ENCODE measurements at places on chromosomes 2 and 18.

- no peak for DNase-seq
Measured at GRCh38 chr2:127320067-127320466, 26.1 kb upstream of the ERCC3 start.

DNA sequence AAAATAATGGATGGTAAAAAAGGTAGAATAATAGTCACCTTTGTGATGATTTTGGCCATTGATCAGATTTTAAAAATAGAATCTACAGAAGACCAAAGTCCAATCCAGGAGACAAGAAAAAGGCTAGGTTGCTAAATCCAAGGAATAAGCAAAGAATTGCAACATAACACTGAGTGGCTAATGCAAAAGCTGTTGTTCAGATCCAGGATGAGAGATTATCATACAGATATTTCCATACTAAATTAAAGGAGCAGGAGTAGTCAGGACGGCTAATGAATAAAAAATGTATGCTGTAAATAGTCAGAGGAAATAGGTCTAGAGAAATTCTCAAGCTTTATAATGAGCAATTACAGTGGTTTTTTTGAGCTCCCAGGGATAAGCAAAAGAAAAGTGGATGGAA is 745.9 kb upstream of the ACVR2A start:
- DNase-seq = no peak

- DNase-seq = no peak
Measured at GRCh38 chr2:210250622-210251021, 25.4 kb upstream of the ACADL start.

DNA sequence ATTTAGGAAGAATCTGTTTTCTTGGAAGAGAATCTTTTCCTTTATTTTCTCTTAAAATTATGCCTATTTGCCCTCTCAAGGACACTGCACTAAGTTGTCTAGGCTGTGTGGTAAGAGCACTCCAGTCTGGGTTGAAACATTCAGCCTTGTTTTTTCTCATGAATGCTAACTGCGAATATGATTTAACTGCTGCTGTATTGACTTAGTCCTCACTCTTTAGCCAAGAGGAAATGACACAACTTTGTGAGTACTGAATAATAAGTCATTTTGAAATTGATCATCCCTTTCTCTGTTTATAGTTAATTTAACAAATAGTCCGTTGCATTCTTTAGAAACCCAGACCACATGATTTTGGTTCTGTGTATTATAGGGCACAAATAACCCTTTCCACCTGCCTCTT is 4.5 kb upstream of the RND3 start:
- DNase-seq = no peak

DNA sequence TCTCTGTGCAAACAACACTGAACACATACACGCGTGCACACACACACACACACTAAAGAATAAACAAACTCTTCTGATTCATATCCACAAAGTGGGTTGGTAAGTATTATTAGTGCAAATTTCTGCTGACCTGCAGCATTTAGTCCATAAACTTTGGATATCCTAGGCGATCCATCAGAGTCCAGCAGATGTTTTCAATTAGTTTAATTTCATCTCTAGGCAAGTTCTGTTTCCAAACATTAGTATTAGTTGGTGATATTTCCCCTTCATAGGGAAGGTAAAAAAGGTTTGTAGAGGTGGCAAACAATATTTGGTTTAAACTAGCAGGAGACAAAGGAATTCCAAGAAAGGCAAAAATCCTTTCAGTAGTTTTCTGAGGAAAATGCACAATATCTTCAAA is 5.7 kb downstream of the DSEL start:
- DNase-seq = no peak

GRCh38 chr2:1625281-1626001 is 118.9 kb downstream of the PXDN start:
- DNase-seq = no peak

DNA sequence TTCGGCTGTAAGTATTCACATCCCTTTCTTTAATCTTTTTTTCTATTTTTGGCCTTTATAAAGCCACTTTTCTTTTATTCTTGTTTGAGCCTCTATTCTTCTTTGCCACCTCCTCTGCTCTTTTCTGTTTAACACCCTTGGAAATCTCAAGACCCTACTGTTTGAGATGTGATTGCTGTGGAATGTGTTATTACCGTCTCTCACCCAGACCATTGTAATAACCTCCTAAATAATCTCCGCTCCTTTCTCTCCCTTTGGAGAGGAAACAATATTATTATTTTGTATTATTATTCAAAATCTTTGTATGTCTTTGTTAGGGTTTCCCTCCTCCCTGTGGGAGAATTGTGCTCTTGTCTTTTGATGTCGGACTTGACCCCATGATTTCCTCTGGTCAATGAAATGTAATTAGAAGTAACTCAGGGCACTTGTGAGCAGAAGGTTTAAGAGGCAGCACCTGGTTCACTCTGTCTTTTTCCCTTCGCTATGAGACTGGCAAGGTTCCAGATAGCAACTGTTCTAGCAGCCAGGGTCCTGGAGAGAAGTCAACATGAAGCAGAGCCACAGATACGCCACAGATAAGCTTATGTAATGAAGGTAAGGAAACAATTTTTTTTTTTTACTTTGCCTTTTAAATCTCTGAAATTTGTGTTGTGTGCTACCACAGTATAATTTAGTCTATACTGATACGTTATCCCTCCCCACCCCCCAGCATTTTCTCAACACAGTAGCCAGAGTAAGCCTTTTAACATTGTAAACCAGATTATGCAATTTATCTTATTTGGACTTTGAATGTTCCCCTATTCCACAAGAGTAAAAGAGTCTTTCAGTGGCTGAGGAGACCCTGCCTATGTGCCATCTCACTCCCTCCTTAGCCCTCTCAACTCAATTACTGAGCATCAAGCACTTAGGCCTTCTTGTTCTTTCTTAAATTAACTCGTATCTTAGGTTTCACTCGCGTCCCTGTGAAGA is 601.2 kb upstream of the ZNF804A start:
- DNase-seq = no peak

GRCh38 chr2:7031547-7032245 is 114.5 kb downstream of the RNF144A start:
- peak; percentile 23 for DNase-seq

- DNase-seq = no peak
Measured at GRCh38 chr2:143071185-143071876, 57.9 kb upstream of the ARHGAP15 start.

DNA sequence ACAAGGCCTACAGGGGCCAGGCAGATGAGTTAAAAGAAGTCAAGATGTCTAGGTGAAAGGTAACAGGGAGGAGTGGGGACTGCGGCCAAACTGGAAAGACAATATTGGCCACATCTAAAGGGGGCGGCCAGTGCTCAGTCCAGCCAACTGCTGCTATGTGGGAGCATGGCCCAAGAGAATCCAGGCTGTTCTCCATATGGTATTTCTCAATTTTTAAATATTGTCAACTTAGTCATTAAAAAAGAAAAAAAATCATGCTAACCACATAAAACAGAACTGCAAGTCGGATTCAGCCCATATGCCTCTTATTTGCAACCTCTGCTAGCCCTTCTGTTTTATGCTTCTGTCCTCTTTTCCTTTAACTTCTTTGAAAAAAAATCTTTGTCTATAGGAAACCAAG is 14.8 kb downstream of the TRABD2A start:
- DNase-seq = no peak

- DNase-seq = no peak
Measured at GRCh38 chr2:154974041-154974440, 275.5 kb downstream of the KCNJ3 start.

- no peak for DNase-seq
Measured at GRCh38 chr2:46298522-46299353, 1.5 kb downstream of the EPAS1 start.

GRCh38 chr2:33033606-33034081 is 86.9 kb downstream of the LTBP1 start:
- no peak for DNase-seq

DNA sequence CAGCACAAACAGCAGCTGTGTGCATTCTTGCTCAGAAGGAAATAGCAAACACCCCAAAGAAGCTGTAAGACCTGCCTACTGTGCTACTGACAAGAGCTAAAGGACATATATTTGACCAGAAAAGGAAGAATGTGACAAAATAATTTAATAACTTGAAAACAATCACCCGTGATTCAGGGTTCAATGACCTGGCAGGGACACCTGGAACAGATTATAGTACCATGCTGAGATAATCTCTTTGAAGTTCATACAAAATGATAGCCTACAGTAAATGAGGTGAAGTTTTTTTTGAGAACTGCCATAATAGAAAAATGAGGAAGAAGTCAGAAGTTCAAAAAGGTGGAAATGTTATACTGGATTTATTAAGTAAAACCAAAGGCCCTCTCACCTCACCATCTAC is 324.8 kb upstream of the GULP1 start:
- DNase-seq = no peak

DNA sequence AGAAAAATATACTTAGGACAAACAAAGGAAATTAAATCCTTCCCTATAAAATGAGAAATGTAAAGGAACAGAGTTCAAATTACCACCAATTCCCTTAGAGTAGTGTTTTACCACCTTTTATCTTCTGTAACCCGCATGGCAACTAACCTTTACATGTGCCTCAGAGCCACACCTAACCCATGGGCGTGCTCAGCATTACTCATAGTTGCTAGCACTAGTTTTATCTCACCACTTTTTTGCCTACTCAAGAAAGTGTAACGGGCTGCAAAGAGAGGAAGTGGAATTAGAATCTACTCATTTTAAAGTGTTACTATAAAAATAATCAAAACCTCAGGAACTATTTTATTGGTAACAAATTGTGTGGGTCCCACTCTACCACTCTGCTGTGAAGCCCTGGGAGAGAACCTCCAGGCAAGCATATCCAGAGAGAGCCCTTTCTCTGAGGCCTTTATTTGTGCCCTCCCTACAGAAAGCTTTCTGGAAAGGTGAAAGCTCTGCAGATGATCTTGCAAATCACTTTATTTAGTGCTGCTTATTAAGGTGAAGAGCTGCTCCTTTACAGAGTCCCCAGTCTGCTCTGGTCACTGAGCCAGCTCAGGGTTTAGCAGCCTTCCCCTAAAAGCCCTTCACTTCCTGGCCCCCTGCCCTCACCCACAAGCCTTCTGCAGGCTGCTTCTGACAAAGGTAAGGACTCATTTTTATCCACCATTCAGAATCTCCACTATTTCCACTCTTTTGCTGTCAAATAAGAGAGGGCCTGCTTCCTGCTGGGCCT is 98.8 kb downstream of the TRABD2A start:
- DNase-seq = peak; percentile 19

- DNase-seq = no peak
Measured at GRCh38 chr2:136932700-136933099, 167.4 kb downstream of the THSD7B start.

DNA sequence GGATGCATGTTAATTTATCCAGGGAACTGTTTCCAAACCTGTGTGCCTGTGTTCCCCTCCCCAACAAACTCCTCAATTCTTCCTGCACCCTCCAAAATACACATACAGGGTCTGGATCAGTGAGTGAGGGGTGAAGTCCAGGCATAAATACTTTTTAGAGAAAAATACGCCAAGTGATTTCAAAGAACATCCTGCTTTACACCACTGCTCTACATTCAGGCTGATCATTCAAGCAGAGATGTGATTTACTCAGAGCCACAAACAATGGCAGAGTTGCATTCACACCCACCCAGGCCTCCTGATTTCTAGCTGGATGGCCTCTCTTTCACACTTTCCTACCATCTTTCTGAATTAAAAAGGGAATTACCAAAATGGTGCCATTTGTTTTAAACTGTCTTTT is 289.5 kb upstream of the SLC14A2 start:
- no peak for DNase-seq

DNA sequence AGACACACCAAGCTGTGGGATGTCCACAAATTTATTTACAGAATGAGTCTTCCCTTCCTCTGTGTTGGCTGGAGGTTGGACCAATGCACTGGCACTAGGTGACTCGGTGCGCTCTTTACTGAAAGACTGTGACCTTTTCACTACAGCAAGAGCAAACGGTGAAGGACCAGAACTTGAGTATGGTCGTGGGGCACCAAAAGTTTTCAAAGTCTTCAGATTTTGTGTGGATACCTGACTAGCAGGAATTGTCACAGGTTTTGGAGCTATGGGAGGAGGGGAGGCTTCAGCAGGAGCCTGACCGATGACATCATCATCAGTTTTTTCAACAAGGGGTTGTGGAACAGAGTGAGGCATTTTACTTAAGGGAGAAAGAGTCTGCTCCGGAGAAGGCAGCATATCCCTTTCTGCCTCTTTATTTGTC is 73.0 kb upstream of the GRB14 start:
- DNase-seq = no peak

- no peak for DNase-seq
Measured at GRCh38 chr2:201831469-201831868, 25.1 kb downstream of the CDK15 start.

DNA sequence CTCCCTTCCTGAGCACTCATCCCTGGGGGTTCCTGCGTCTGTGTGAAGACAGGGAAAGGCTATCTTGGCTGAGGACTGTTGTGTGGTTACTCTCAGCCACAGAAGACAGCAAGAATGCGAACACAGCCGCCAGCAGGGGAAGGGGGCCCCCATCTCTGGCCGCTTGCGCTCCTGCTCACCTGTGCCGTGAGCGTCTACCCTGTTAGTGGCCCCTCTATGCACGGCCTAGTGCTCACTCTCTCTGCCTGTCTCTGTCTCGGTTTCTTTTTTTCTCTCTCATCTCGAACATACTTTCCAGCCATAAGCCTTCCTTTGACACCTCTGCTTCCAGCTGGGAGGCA is 206.7 kb upstream of the APCDD1 start:
- no peak for DNase-seq

GRCh38 chr2:105671156-105671555 is 73.6 kb upstream of the NCK2 start:
- no peak for DNase-seq

DNA sequence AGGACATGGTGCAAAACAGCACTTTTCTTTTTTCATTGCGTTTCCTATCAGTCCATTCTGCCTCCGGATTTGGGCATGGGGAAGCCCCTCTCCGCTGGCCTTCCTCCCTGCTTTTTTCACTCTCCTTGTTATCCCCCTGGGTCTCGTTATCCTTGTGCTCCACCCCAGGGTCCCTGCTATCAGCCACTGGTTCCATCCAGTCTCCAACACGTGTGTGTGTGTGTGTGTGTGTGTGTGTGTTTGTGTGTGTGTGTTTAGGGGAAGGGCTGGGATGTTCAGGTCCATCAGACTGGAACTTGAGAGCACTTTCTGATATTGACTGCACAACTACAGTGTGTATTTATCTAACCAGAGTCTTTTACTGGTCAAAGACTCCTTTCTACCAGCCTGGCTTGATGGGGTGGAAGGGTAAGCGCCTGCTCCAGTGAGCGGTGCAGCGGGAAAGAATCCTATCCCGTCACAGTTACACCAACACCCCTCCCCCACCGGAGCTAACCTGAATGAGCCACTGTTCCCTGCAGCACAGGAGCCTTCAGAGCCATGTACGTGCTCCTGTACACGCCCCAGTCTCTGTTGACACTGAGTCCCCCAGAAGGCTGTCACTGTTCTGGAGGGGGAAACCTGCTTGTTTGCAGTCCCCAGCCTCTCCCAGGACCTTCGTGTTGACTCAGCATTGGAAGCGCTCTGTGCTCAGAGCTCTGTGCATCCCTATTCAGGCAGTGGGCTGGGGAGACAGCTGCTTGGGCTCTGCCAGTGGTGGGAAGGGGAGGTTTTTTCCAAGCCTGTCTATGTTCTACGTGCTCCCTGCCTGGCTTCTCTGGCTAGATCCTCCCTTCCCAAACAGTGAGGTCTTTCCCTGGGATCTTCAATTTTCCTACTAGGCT is 4.6 kb downstream of the INHA start:
- no peak for DNase-seq
